Camera-type eye (tissue), 1 donor: ENCODE measurements at places on chromosomes 5 and 9. TPM values are rescaled to one million over a fixed set of nuclear protein-coding genes. Genes with fewer than 3 reads are reported as not detected.

CDX1 gene
- total RNA-seq, result not detected

CDH9 gene
- 1.6 TPM for total RNA-seq

WDR31 gene
- 17.2 TPM for total RNA-seq

ELAVL2 gene
- 37.8 TPM for total RNA-seq

NR4A3 gene
- 5.1 TPM for total RNA-seq

IL17B gene
- 7.1 TPM for total RNA-seq

SH3RF2 gene
- 1.6 TPM for total RNA-seq

QSOX2 gene
- total RNA-seq, result 20.5 TPM

ADAMTSL1 gene
- 85.3 TPM for total RNA-seq

SPINK5 gene
- total RNA-seq, result 1.5 TPM

FRRS1L gene
- total RNA-seq, result 28.0 TPM

LTC4S gene
- 1.1 TPM for total RNA-seq

SPINK6 gene
- not detected for total RNA-seq

PRSS3 gene
- not detected for total RNA-seq

TENT4A gene
- 32.9 TPM for total RNA-seq

PCDHB11 gene
- total RNA-seq, result 9.5 TPM

PCDHB5 gene
- total RNA-seq, result 8.4 TPM

DMRTA1 gene
- 1.8 TPM for total RNA-seq

PAPPA gene
- 7.4 TPM for total RNA-seq

SPINK13 gene
- not detected for total RNA-seq

GABRA6 gene
- total RNA-seq, result not detected

WNT8A gene
- total RNA-seq, result not detected

GALNT12 gene
- total RNA-seq, result 6.2 TPM

NR5A1 gene
- total RNA-seq, result not detected

EGFLAM gene
- 75.3 TPM for total RNA-seq

NPR2 gene
- 30.7 TPM for total RNA-seq

CNTRL gene
- 38.8 TPM for total RNA-seq

NFX1 gene
- 41.0 TPM for total RNA-seq

PCDHA1 gene
- 0.71 TPM for total RNA-seq

PCDHB3 gene
- total RNA-seq, result 10.6 TPM

TMEM174 gene
- not detected for total RNA-seq

DAPK1 gene
- 106 TPM for total RNA-seq

HBEGF gene
- total RNA-seq, result 17.1 TPM
